Cortex of kidney (tissue), 1 donor: ENCODE measurements at places on chromosomes 2 and 18.

DNA sequence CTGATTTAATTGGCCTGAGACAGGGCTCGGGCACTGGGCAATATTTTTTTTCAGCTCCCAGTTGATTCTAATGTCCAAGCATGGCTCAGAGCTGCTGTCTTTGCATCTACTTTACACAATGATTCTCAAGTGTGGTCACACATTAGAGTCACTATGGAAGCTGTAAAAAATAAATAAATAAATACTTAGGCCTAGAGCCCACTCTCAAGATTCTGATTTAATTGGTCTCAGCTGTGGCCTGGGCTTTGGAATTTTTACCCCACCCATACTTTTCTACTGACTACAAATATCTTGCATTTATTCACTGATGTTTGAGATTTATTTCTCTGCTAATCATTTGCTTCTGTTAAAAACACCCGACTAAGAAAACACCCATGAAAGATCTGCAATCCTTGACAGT, 145.7 kb upstream of the SRD5A2 start:
- DNase-seq = no peak

DNA sequence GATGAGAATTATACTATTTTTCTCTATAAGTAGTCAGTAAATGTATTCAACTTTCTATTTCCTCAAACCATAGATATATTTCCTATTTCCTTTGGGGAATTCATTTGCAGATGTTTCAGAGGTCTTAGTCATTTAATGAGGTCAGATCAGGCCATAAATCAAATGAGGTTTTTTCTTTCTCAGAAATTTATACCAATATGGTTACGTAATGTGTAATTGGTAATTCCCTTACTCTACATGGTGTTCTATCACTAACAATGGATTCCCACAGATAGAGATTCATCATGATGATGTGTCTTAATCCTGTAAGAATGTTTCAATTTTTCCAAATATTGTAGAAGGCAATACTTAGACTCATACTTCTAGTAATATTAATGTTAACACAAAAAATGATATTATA, 108.0 kb downstream of the DPP4 start:
- no peak for DNase-seq

DNA sequence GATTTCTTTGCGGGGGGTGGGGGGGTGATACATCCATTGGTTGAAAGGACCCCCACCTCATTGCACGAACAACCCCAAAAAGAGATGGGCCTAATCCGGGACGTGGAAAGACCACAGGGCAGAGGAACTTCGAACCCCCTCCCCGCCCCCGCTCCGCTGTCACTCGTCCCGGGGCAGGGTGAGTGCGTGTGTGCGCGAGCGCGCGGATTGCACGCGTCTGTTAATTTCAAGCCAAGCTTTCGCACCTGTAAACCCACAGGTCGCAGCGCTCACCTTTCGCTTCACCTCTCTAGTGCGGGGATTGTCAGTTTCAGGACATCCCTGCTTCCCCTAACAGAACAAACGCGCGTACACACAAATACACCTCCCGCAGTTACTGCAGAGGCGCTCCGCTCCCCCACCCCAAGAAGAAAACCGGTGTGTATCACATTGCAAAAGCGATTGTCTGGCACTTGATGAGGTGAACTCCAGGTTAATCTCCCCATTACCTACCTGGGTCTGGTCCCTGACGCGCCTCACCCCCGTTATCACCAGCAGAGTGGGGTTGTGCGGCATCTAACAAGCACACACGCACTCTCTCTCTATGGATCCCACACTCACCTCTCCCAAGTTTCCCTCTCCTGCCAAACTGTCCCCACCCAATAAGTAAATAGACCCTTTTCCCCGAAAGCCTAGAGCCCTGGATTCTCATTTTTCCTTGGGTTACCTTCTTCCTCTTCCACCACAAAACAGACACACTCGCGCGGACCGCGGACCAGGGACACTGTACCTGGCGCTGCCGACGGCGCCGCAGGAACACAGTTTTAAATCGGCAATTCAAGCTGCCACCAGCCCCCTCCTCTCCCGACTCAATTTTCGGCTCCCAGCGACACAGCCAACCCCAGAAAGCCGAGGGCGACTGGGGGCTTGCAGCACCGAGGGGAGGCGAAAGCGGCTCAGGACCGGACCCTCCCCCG, 1.0 kb downstream of the CYP26B1 start:
- DNase-seq = no peak

DNA sequence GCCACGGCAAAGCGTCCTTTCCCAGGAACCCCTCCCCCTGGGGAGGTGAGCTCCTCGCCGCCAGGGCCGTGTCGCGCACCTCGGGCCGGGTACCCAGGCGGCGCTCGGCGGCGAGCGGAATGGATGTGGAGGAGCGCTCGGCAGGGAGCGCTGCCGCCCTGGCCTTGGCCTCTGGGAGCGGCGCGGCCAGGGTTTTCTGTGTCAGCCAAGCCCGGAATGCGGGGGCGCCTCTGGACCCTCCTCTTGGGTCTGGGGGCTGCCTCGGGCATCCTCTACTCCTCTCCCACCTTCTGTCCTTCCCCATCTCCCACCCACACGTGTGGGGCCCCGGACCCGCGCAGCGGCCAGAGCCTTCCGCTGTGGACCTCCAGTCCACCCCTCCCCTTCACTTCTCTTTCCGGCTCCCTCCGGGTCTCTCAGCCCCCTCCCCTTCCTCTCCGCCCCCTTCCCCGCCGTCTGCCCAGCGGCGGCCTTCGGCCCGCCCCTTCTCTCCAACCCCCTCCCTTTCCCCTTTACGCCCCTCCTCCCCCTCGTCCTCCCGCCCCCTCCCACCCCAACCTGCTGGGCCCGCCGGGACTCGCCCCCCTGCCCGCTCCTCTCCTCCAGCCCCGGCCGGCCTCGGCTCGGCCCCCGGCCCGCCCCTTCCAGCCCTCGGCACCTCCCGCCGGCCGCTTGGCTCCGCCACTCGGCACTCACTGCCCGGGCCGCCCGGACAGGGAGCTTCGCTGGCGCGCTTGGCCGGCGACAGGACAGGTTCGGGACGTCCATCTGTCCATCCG, at the start of gene MERTK:
Gene MERTK (plus strand): TSS at position 684 of the 779 bp plus-strand sequence. CDS start 129 bp downstream, outside the sequence.
- DNase-seq = peak; percentile 44

DNA sequence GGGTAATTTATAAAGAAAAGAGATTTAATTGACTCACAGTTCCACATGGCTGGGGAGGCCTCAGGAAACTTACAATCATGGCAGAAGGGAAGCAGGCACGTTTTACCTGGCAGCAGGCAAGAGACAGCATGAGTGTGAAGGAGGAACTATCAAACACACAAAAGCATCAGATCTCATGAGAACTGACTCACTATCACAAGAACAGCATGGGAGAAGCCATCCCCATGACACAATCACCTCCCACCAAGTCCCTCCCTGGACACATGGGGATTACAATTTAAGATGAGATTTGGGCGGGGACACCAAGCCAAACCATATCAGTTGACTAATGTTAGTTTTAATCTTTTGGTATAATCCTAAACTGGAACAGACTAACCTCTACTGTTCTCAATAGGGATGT, 49.1 kb upstream of the CPO start:
- DNase-seq = no peak

DNA sequence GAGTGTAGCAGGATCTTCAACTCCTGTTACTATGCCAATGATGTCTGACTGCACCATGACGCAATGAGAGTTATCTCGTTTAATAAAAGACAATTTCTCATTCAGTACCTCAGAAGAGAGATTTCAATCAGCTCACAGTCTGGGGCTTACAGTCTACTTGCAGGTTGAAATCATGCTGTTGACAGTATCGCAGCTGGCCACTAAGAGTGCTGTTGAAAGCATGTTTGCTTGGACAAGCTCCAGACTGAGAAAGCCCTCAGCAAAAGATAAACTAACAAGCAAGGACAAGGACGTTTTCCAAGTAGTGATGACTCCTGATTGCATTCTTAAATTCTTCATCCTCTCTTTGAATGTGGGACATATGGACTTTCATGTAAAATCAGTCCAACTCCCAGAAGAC, 145.2 kb upstream of the SYT4 start:
- DNase-seq = no peak

DNA sequence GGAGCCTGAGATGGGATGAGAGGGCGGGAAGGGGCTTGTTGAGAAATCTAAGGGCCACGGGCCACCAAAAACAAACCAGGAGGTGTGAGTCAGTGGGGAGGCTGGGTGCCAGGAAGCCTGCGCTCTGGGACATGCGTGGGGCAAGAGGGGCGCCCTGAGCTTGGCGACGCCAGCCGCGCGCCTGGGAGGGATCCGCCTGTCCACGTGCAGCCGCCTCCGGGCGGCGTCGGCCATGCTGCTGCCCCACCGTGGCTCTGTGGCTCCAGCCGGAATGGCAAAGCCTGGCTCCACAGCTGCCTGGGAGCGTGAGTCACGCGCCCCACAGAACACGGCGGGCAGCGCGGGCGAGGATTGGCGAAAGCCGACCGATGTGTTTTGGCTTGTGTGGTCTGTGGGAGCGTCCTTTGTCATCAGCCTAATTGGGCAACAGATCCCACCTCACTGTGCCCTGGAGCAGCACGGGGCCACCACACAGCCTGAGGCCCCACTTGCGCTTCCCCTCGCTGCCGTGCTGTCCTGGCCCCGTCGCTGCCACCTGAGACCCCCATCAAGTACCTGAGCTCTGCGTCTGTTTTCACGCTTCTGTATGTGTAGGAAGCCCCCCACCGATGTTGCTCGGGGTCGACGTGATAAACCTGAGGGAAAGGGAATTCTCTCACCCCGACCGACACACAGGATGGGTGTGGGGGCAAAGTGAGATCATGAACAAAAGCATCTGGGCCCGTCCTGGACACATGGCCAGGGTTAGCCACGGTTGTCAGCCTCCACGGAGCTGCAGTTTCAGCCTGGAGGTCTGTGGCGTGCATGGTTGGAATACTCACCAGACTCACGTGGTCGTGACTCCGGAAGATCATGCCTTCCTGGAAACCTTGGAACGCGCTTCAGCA, 80.5 kb downstream of the NFATC1 start:
- DNase-seq = no peak

DNA sequence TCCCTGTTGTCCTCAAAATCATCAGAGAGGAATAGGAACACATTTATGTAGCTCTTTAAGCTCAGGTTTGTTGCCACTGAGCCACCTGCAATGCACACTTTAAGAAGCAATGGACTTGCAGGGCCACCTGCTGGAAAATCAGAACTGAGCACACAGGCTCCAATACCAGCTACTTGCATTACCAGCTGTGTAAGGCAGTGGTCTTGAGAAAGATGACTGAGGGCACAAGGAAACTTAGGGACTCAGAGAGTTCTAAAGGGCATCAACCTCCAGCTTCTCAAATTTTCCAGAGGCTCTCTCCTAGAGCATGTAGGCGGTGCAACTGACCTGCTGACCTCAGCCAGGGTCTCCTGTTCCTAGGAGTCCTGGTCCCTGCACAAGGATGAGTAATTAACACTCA, 2.5 kb upstream of the CNDP2 start:
- no peak for DNase-seq

- DNase-seq = no peak
Measured at GRCh38 chr18:9709304-9709877, 1.3 kb downstream of the RAB31 start.

DNA sequence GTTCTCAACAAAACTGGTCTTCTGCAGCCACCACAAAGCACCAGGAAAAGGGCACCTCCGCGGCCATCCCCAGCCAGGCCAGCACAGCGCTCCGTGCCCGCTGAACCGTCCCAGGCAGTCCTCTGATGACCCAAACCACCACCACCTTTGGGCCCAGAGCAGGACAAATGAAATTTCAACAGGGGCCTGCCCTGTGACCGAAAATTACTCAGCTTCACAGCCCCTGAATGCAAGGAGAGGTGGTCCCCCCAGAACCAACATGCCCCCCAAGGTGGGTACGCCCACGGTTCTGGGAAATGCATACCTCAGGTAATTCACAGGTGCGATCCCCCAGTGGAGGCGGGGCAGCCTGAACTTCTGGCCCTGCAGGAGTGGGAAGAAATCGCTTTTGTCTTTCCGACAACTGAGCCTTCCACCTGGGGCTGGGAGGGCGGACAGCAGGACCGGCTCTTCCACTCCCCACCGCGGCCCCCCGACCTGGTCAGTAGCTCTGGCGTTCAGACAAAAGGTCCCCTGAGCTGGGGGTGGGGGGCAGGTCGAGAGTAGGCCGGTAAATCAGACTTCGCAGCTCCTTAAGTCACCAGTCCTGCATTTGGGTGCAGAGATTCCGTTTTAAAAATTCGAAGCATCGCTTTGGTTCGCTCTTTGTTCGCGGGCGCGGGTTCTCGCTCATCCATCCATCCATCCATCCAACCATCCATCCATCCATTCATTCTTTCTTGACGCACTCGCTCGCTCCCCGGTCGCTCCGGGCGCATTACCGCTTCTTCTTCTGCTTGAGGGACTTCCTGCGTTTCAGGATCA, 1.4 kb downstream of the ARL4C start:
- DNase-seq = no peak

- no peak for DNase-seq
Measured at GRCh38 chr18:70195014-70195614, 10.4 kb downstream of the RTTN start.

DNA sequence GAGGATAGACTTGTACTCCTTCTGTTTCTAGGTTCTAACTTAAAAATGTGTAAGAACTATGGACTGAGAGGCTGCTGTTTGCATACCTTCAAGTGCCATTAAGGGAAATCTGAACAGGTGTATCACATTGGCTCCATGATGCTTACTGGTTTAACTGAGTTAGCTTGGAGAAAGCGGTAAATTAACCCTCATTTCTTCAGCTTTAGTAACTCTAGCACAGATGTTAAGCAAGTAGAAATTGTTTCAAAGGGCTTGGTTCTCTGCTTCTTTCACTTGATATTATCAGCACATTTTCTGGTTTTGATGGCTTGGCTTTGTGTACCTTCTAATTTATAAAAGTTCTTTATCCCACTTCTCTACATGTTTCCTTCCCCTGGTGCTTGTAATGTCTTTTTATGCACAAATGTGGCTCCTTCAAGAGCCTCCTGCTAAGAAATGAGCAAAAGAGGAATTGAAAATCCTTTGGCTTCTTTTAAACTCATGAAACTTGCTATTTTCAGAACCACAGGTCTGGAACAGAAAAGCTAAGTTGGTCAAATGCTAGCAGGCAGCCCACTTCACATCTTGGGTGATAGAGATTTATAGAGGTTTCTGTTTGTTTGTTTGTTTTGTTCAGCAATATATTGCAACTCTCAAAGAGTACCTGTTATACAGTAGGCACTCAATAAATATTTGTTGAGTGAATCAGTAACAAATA, 249.9 kb upstream of the THUMPD2 start:
- no peak for DNase-seq

GRCh38 chr18:8987241-8987640, 115.3 kb upstream of the NDUFV2 start:
- DNase-seq = no peak

DNA sequence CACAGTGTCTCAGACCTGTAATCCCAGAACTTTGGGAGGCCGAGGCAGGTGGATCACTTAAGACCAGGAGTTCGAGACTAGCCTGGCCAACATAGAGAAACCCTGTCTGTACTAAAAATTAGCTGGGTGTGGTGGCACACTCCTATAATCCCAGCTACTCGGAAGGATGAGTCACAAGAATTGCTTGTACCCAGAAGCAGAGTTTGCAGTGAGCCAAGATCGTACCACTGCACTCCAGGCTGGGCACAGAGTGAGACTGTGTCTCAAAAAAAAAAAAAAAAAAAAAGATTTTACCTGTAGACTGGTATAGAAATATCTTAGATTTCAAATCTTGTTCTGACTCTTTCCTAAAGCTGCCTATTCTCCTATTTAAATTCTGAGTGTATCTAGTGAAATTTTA, 7.2 kb upstream of the KLHL29 start:
- no peak for DNase-seq
